Stimulated activated CD4-positive, alpha-beta T cell treated with anti-CD3 and anti-CD28 coated beads, Interleukin-4, amount 100 ng/mL, for 1 hour (primary cell): ENCODE measurements at places on chromosomes 4 and X.

DNA sequence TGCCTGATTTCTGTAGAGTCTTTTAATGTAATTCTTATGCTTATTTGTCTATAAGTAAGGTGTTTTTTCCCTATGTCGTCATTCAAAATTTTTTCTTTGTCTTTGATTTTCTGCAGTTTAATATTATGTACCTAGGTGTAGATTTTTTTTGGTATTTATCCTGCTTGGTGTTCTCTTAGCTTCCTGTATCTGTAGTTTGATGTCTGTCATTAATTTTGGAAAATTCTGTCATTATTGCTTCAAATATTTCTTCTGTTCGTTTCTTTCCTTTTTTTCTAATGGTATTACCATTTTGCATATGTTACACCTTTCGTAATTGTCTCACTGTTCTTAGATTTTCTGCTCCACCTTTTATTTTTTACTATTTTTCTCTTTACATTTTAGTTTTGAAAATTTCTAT lies 672.5 kb upstream of the KLHL4 start:
- no peak for DNase-seq

GRCh38 chrX:68252664-68253063 lies 180.6 kb downstream of the OPHN1 start:
- DNase-seq = no peak

DNA sequence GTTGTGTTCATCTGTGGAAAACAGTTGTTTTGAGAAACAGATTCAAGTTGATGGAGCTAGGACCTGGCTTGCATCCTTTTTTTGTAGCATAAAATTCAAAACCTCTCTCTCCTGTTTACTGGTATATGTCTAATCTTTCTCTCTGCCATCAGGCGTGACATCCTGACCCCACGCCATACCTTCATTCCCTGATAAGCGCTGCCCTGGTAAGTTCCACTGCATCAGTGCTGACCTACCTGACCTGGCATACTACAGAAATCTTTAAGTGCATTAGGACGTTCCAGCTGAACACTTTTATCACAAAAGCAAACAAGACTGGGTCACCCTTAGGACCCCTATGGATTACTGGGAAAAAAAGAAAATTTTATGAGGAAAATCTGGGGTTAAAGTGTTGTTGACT lies 230.7 kb downstream of the SHROOM3 start:
- no peak for DNase-seq

DNA sequence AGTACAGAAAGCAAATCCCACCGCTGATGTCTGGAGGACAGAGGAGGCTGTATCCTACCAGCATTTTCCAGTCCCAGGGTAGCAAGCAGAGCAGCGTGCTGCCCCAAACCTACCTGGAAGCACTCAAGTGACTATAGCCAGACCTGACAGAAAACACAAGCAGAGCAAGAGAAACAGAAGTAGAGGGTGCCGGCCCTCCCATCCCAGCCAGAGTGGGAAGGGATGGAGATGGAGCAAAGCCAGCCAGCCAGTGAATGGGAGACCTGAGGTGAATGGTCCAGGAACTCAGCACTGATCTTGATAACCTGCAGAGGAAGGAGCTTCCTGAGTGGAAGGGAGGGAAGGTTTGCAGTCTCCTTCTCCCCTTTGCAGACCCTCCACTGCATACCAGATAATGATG lies 185.2 kb downstream of the MAML3 start:
- no peak for DNase-seq

DNA sequence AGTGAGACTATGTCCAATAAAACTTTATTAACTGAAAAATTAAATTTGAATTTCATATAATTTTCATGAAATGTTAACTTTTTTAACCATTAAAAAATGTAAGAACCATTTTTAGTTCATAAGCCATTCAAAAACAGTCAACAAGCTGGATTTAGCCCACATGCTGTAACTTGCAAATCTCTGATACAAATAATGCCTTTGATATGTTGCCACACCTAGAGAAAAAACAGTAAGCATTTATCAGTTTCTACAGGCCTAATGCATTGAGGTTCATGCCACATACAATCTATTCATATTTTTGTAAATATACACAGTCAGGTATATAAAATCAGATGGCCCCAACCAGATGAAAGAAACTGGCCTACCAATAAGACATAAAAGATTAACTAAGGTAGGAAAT lies 52.8 kb downstream of the LCORL start:
- DNase-seq = no peak

DNA sequence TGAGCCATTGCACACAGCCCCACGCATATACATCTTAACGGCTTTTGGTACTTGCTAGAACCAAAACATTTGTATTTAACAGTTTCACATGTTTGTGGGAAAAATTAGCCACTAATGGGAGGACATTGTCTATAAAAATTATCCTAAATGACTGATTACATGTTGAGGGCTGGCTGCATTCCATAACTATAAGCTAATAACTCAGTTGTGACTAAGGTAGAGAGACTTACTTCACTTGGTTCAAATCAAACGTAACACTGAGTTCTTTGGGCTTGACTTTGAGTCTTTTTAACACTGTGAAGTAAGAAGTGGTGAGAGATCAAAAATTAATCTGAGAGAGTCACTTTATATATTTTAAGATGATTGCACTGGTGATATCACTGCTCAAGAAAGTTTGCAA lies 47.9 kb upstream of the PGRMC2 start:
- DNase-seq = no peak

DNA sequence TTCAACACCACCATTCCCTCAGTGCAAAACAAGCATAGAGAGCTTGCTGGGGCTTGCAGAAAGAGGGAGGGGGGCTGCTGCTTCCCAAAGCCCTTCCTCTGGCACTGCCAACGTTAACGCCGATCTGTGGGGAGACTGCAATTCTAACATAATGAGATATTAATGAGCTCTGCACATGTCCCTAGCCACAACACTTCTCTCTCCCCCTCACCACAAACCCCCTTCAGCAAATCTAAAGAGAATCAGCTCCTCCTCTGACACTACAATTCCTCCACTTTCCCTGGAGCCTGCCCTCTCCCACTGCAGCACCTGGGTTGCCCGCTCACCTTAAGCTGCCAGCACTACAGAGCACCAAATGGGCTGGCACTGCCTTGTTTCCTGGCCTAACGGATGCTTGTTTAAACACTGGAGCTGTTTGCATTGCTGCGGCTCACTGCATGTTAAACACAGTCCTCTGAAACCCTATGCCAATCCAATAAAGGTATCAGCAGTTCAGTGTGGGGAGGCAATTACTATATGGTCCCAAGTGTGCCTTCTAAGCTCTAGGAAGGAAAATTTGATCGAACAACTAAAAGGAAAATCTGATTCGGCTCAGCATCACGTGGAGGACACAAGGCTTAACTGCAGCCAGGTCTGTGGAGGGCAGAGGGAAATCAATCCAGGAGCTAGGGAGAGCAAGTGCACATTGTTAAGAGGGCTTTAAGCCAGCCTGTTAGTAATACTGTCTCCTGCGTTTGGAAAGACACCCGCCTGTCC lies 232.4 kb downstream of the MAML3 start:
- no peak for DNase-seq

- no peak for DNase-seq
Measured at GRCh38 chr4:119873132-119873531, 193.5 kb downstream of the MAD2L1 start.

DNA sequence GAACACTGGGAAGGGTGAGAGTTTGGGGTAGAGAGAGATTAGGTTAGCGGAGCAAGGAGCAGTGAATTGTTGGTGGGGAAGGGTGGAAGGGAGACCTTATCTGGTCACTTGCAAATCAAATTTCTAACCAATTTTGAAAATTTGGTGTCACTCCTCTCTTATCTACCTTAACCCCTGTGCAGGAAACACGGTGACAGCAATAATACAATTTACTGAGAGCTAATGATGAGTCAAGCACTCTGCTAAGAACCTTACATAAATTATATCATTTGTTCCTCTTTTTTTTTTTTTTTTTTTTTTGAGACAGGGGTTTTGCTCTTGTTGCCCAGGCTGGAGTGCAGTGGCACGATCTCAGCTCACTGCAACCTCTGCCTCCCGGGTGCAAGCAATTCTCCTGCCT lies 116.4 kb downstream of the C4orf51 start:
- no peak for DNase-seq

DNA sequence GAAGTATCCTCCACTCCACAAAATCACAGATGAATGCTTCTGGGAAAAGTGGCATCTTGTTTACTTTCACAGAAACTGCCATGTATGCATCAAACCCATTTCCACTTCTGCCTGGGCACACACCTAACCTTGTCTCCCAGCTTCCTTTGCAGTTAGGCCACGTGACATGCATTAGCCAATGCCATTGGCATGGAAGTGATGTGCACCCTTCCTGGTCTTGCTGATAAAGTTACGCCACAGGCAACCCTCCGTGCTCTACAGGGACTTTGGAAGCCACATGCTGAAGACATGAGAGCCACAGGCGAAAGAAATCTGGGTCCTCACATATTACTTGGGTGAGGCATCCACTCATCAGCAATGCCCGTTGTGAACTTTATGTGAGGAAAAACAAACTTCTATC lies 123.3 kb downstream of the USP46 start:
- no peak for DNase-seq

GRCh38 chr4:177308125-177308524 lies 1.5 kb upstream of the NEIL3 start:
- DNase-seq = no peak

GRCh38 chr4:7844594-7844991 lies 95.1 kb downstream of the AFAP1 start:
- DNase-seq = no peak

DNA sequence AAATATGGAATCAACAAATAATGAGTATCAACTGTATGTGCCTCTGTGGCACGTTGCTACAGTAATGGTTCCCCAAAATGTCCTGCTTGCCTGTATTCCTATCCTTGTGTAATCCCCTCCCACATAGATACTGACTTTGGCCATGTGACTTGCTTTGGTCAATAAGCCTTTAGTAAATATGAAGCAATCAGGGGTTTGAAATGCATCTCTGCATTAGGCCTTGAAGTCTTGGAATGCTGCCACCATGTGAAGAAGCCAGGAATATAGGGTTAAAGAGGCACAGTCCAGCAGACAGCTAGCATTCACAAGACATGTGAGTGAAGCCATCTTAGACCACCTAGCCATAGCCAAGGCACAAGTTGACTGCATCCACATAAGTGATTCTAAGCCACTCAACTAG lies 190.9 kb downstream of the GABRB1 start:
- DNase-seq = no peak
